ENCODE measurements at places on chromosomes 7 and 10. TPM values are rescaled to one million over a fixed set of nuclear protein-coding genes. Genes with fewer than 3 reads are reported as not detected.

DNA sequence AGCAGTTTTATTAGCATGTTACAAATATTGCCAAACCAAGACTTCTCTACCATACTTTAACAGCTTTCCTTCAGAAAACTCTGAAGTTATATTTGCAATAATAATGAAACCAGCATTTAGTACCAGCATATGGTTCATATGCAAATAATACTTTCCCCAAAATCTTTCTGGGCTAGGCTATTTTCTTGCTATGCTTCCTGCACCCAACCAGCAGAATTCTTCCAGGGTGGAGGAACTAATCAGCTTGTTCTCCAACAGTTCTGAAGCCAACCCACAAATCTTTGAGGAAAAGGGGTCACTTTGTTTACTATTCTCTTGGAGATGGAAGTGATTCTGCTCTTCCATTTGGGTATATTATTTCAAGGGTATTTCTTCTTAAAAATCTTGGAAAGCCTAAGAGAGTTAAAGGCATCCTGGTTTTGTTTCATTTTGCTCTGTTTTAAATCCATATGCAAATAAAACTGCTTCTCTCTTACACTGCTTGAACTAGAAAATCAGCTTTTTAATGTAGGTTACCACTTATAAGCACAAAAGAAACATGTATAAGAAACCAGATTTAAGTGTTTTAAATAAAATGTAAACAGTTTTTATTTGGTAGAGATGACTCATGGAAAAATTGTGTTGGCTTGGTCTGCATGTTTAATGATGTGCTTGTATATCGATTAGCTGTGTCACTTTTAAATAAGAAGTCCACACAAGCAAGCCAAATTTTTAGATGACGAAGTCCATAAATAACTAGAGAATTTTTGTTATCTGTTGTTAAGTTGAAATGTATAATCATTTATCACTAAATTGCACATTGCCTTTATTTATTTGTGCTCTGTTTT is 103.7 kb downstream of the HECTD2 start:
- H3K36me3 ChIP-seq, result no peaks in the 10 kb centered on the region
- H3K4me1 ChIP-seq, result no peaks in the 10 kb centered on the region
- H3K27ac ChIP-seq, result no peak overlapping the region
- no peak overlapping the region for H3K4me3 ChIP-seq

GRCh38 chr10:97023401-97024167 is 162.2 kb downstream of the SLIT1 start:
- H3K4me1 ChIP-seq, result peaks cover 17% of the 10 kb centered on the region
- no peaks in the 10 kb centered on the region for H3K36me3 ChIP-seq
- peak; percentile 34 for DNase-seq

DNA sequence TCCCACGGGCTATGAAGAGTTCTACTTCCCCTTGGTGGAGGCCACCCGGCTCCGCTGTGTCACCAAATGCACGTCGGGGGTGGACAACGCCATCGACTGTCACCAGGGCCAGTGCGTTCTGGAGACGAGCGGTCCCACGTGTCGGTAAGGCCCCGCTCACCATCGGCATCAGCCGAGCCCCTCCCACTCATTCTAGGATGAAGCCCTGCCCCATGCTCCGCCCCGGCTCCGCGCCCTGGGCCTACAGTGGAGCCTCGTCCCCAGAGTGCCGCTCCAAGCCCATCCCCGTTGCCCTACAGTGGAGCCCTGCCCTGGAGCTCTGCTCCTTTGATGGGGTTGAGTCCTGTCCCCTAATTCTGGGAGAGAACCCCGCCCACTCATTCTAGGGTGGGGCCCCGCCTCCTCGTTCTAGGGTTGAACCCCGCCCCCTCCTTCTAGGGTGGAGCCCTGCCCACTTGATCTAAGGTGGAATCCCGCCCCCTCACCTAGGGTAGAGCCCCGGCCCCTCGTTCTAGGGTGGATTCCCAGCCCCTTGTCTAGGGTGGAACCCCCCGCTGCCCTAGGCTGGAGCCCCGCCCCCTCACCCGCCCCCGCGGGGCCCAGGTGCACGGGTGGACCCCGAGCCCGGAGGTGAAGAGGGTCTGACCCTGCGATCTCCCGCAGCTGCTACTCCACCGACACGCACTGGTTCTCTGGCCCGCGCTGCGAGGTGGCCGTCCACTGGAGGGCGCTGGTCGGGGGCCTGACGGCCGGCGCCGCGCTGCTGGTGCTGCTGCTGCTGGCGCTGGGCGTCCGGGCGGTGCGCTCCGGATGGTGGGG is 3.4 kb upstream of the MUC12 start:
- no peaks in the 10 kb centered on the region for H3K4me1 ChIP-seq
- H3K4me3 ChIP-seq, result no peak overlapping the region
- peak; percentile 52 for DNase-seq
- no peak overlapping the region for H3K27ac ChIP-seq
- peaks cover 57% of the 10 kb centered on the region for H3K27me3 ChIP-seq
- H3K36me3 ChIP-seq, result no peaks in the 10 kb centered on the region

- H3K36me3 ChIP-seq, result no peaks in the 10 kb centered on the region
- peaks cover 5% of the 10 kb centered on the region for H3K4me1 ChIP-seq
- DNase-seq, result no peak
- H3K4me3 ChIP-seq, result no peak overlapping the region
- no peaks in the 10 kb centered on the region for H3K27me3 ChIP-seq
Measured at GRCh38 chr7:158917818-158918217, 61.5 kb downstream of the DYNC2I1 start.

DNA sequence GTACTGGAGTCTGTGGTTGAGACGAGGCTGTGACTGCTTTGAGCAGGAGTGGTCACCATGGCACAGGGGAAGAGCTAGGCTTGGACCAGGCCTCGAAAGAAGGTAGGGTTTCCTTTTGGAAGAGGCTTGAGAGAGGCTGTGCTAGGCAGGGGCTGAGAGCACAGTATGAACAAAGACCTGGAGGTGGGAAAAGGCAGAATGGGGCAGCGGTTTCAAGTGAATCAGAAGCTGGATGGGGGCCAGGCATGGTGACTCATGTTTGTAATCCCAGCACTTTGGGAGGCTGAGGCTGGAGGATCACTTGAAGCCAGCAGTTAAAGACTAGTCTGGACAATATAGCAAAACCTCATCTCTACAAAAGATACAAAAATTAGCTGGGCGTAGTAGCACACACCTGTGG is 65.9 kb downstream of the CLIP2 start:
- H3K27me3 ChIP-seq, result no peaks in the 10 kb centered on the region
- H3K36me3 ChIP-seq, result peaks cover 13% of the 10 kb centered on the region
- H3K27ac ChIP-seq, result no peak overlapping the region
- no peaks in the 10 kb centered on the region for H3K4me1 ChIP-seq
- no peak for DNase-seq

DNA sequence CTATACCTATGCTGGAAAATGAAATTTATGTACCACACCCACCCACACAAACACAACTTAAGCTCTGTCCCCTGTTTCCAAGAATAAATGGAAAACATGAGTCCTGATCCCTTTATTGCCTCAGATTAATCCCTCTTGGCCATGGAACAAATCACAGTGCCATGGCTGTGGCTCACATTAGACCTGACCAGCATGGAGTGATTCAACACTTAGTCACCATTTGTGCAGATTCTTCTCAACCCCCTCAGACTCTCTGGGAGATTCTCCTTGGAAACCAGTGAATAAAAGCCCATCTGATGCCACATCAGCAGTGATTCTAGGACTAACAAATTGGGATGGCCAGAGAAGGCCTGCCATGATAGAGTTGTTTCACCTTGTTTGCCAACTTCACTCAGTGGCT is 204.4 kb upstream of the TMEM72 start:
- H3K27me3 ChIP-seq, result no peaks in the 10 kb centered on the region
- DNase-seq, result no peak
- no peaks in the 10 kb centered on the region for H3K4me1 ChIP-seq
- no peak overlapping the region for H3K27ac ChIP-seq
- H3K4me3 ChIP-seq, result no peak overlapping the region
- no peaks in the 10 kb centered on the region for H3K36me3 ChIP-seq

GRCh38 chr7:26510231-26510957 is 218.7 kb downstream of the SNX10 start:
- H3K4me1 ChIP-seq, result no peaks in the 10 kb centered on the region
- no peaks in the 10 kb centered on the region for H3K36me3 ChIP-seq
- H3K4me3 ChIP-seq, result no peak overlapping the region
- no peak for DNase-seq
- no peak overlapping the region for H3K27ac ChIP-seq

DNA sequence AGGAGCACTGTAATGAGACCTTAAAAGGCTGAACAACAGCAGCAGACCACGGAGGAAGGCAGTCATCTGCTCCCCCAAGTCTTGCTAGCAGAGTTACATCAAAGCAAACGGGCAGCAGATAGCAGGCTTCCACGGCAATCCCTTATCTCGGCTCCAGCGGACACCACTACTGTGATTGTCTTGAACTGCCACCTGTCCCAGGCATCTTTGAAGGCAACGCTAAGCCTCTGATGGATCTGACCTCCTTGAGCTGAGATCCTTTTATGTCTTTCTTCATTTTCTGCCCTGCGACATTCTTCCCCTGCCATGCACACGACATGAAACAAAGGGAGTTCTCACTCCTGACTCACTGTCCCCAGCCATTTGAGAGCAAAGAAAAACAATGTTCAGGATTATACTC is 111.7 kb downstream of the GLI3 start:
- no peaks in the 10 kb centered on the region for H3K4me1 ChIP-seq
- H3K4me3 ChIP-seq, result no peak overlapping the region
- DNase-seq, result no peak
- no peaks in the 10 kb centered on the region for H3K36me3 ChIP-seq
- no peak overlapping the region for H3K27ac ChIP-seq
- H3K27me3 ChIP-seq, result no peaks in the 10 kb centered on the region

GRCh38 chr10:83680470-83680891 is 458.8 kb upstream of the GHITM start:
- H3K4me3 ChIP-seq, result no peak overlapping the region
- no peaks in the 10 kb centered on the region for H3K27me3 ChIP-seq
- no peak for DNase-seq
- H3K27ac ChIP-seq, result no peak overlapping the region
- H3K4me1 ChIP-seq, result no peaks in the 10 kb centered on the region

DNA sequence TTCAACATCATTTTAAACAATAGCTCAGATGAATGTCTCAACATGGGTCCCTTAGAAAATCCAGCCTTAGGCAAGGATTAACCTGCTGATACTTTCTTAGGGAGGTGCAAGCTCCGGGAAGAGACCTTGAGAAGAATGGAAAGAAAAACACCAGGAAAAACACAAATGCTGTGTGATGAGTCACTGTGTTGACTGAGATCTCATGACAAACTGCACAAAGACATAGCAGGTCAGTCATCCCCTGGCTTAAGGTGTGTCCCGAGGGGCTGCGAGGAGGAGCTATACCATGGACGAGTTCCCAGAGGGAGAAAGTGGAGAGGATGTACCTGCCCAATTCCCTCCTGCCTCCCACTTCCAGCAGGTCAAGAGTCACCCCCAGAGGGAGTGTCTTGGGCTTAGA is 98.0 kb downstream of the TEX36 start:
- no peak for DNase-seq
- H3K27ac ChIP-seq, result no peak overlapping the region
- no peaks in the 10 kb centered on the region for H3K36me3 ChIP-seq
- no peaks in the 10 kb centered on the region for H3K27me3 ChIP-seq
- H3K4me1 ChIP-seq, result no peaks in the 10 kb centered on the region

DNA sequence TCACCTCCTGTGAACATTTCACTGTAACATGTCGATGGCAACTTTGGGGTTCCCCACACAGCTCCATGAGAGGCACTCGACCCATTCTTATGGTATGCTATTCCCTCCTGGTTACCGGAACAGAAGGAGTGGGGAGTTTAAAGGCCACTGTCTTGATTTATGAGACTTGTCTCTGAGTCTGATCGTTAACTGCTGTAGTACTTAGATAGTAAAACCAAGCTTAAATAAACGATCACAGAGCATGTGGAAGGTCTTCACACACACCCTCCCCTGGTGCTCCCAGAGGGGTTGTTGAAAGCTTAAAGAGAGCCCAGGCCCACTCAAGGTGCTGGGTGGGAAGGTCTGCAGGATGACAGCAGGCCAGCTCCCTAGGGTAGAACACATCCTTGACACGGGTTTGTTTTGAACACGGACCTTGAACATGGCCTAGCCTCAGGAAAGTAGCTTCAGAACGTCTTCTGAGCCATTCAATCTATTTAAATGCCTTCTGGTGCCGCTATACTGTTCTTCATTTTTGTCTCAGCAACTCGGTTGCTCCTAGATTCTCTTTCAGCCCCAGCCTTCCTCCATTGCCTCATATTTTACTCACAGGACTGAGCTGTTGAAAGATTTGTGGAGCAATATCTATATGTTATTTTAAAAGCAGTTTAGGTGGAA is 335.3 kb downstream of the FGFR2 start:
- DNase-seq, result no peak
- H3K4me1 ChIP-seq, result no peaks in the 10 kb centered on the region

DNA sequence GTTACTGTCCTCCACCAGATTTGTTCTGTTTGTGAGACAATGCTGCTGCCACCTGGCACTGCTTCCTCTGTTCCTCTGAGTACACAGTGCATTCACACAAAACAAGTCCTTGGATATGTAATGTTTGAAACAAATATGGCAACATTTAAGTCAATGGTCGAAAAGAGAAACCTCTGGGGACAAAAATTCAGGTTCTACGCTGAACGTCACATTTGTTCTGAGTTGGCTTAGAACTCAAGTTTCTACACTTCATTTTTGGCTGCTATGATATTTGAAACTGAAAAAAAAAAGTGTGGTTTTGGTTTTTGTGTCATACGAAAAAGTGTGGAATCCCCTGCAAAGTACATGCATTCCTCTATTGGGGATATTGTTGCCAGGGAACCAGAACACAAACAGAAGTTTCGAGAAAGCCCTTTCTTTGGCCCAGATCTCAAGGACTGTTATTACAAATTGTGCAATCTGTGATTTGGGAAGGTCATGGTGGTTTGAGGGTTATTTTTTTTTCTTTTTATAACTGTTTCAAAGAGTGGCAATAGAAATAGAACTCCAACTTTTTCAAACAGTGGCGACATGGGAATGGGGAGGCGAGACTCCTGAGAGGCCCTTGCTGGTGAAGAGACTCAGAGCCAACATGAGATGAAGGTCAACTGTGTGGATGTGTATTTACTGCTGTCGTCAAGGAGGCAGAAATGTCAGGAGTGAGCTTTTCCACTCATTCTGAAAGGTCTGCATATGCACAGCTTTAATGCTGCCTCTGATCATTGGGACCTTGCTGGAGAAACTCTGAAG is 127.5 kb downstream of the CUBN start:
- no peak for DNase-seq
- H3K27ac ChIP-seq, result no peak overlapping the region
- no peak overlapping the region for H3K4me3 ChIP-seq
- H3K36me3 ChIP-seq, result no peaks in the 10 kb centered on the region

- H3K36me3 ChIP-seq, result no peaks in the 10 kb centered on the region
- no peak for DNase-seq
- H3K4me3 ChIP-seq, result no peak overlapping the region
- H3K27me3 ChIP-seq, result no peaks in the 10 kb centered on the region
- H3K27ac ChIP-seq, result no peak overlapping the region
- H3K4me1 ChIP-seq, result peaks cover 93% of the 10 kb centered on the region
Measured at GRCh38 chr10:32337350-32337749, 9.6 kb downstream of the EPC1 start.

GRCh38 chr10:47022311-47023131 is 111.3 kb downstream of the PTPN20 start:
- DNase-seq, result no peak
- H3K27me3 ChIP-seq, result no peaks in the 10 kb centered on the region
- H3K36me3 ChIP-seq, result no peaks in the 10 kb centered on the region
- no peak overlapping the region for H3K4me3 ChIP-seq

The ANXA7 gene
- total RNA-seq, result 111 TPM

The SAP25 gene
- not detected for total RNA-seq

The CNNM2 gene
- 40.7 TPM for total RNA-seq

The VENTX gene
- 1.3 TPM for total RNA-seq

The SLC16A9 gene
- 258 TPM for total RNA-seq
